ENCODE measurements at places on chromosomes 2 and 18.

GRCh38 chr2:125855204-125855603 is 800.8 kb upstream of the GYPC start:
- no peak for DNase-seq

DNA sequence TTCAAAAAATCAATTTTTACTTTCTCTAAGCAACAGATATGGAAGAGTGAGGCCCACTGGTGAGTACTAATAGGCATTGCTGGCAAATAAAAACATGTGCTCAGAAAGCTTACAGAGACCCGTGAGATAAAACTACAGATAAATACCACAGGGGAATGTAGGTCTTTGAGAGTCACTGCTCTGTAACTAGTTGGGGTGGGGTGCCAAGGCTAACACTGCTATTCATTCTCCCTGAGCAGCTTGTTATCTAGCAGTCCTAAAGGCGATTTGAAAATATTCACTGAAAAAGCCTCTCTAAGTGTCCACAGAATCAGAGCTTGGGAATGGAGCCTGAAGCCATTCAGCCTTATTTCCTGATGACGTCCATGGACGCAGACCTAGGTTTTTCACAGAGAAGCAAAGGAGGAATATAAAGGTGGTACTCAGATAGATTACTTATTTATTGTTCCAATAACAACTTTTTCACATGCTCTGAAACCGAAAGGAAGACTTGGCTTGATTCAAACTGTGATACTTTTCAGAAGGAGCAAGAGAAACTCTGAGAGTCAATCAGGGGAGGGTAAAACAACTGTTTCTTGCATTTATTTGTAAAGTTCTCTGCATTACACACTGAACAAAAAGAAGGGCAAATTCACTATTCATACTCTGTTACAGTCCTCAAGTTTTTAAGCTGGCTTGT is 188.4 kb downstream of the PPP1R1C start:
- DNase-seq: no peak

GRCh38 chr2:191020742-191021381 is 6.9 kb upstream of the STAT1 start:
- DNase-seq: no peak

- DNase-seq: no peak
Observed at GRCh38 chr2:40513201-40513600, 61.3 kb upstream of the SLC8A1 start.

GRCh38 chr2:10810202-10811161 is 2.1 kb downstream of the PDIA6 start:
- no peak for DNase-seq

DNA sequence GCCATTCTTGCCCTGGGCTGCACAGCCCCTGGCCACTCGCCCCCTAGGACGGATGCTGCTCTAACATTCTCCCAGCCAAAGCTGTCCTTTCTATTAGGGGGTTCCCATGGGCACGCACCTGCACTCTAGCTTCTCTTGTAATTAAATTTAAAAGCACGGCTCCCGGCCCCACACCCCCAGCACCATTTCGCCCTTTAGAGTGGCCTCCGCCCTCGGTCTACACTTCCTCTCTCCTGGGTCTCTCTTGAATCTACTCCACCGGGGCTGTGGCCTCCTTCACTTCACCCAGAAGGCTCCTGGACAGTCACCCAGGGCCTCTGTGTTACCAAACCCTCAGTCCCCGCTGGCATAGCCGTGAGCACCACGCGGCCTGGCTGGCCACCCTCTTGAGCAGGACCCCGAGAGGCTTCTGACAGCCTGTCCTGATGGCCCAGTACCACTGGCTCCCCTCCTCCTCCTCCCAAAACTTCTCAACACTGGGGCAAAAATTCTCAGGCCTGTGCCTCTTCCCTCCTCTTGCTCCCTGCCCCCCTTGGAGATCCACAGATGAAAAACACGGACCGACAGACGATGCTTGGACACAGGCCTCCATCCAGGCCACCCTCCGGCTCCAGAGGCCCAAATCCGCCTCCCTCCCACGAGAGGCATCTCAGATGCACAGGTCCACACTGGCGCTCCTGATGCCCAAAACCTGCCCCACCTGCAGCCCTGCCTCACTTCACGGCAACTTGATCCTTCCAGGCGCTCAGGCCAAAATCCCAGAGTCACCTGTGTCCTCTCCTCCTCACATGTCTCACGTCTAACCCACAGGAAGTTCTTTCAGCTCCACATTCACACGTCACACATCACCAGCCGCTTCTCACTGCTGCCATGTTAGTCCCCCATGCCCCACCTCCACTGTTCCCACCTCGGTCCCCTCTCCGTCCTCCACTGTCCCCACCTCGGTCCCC is 6.9 kb upstream of the RAB17 start:
- no peak for DNase-seq

- DNase-seq: no peak
Observed at GRCh38 chr2:25743132-25743830, 69.9 kb upstream of the DTNB start.

DNA sequence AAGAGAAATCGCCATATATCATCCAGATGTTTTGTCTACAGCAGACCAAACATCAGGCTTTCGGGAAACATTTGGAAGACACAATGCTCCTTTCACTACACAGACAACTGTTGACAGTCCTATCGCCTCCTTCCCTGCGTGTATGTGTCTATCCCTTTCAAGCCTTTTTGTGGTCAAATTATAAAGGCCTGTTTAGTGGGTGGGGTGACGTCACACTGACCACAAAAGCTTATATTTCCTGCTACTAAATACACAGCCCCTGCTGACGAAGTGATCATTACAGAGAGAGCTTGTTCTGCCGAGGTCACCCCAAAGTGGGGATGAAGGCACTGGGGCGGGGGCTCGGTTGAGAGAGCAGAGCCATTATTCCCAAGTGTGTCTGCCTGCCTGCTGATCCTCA is 302.7 kb upstream of the TNP1 start:
- DNase-seq: no peak

- DNase-seq: no peak
Observed at GRCh38 chr18:9751371-9752031, 43.4 kb downstream of the RAB31 start.

GRCh38 chr18:24369426-24369825 is 28.2 kb downstream of the OSBPL1A start:
- no peak for DNase-seq

DNA sequence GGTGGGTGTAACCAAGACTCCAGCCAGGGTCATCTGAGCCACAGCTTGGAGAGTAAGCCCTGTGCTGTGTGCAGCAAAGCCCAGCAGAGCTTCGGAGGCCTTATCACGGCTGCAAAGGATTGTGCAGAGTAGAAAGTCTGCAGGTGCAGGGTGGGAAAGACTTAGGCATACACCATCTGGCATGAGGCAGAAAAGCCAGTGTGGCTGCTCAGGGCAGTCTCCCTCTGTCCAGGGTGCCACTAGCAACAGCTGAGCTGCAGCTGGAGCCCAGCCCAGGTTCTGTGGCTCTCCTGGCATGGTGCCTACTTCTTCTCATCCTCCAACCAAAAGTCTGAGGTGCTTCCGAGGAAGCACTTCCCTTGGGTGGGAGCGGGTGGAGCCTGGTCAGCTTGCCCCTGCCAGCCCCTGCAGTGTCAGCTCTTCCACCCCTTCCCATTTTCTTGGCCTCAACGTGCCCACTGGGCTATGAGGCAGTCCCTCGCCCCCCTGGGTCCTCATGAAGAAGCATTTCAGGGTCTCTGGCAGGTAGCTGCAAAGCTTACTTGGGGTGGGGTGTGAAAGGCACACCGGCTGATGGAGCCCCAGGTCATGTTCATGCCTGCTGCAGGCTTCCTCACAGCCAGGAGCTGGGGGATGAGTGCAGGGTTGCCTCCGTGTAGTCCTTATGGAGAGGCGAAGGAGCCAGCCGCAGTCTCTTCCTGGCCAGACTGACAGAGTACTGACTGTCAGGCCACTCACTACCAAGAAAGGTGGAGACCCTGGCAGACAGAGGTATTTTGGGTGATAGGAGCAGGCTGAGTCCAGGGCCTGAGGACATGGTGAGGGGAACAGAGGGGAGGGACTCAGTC is 4.8 kb downstream of the AMER3 start:
- DNase-seq: no peak

DNA sequence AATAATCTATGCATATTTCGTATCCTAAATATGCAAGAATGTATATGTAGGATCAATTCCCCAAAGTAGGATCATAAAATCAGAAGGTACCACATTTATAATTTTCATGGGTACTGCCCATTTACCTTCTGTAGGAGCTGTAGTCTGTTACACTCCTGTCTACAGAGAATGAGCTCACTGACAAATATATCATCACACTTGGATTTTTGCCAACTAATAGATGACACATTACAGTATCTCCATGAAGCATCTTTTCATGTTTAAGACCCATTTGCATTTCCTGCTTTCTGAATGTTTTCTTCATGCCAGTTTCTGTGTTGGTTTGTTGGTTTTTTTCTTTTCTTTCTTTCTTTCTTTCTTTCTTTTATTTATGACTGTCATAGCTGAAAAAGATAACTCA is 70.9 kb upstream of the EML6 start:
- DNase-seq: no peak

DNA sequence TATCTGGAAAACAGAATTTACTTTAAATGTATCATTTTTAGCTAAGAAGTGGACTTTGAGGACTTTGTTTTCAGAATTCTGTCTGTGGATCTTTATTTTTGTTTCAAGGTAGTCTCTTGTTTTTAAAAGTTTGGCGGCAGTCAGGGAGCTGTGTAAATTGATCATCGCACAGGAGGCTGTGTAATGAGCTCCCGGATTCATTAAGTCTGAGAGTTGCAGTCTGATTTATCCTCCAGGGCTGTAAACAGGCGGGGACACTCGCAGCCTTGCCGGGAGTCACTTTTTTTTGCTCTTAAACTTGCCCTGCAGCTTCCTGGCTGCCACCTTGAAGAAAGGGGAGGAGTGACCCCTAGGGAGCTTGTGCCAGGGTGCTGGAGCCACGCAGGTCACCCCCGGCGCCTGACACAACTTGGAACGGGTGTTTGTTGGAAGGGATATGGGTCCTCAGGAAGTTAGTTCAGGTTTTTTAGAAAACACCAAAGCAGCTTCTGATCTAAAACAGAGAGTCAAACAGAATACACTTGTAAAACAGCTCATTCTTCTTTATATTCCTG is 76.2 kb downstream of the DCDC2C start:
- no peak for DNase-seq

- DNase-seq: no peak
Observed at GRCh38 chr2:224417361-224417729, 15.4 kb upstream of the FAM124B start.

DNA sequence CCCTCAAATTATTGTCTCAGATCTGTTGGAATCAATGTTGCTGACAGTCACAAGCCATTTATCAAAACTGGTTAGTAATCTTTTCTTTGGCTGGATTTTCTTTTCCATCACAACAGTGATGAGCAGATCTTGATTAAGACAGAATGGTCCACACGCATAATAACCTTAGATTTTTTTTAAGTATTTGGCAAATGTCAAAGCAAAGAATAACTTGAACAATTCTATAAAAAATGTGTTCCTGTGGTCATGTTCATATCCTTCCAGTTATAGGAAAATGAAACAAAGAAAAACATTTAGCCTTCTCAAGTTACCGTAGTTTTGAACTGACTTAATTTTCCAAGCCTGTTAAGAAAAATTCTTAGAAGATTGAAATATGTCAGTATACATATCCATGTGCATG is 659.9 kb upstream of the ID2 start:
- no peak for DNase-seq

GRCh38 chr2:47251404-47251675 is 96.2 kb upstream of the STPG4 start:
- DNase-seq: no peak

GRCh38 chr2:72828840-72829507 is 3.1 kb upstream of the EXOC6B start:
- no peak for DNase-seq

GRCh38 chr18:7202169-7202568 is 28.7 kb upstream of the LRRC30 start:
- no peak for DNase-seq

DNA sequence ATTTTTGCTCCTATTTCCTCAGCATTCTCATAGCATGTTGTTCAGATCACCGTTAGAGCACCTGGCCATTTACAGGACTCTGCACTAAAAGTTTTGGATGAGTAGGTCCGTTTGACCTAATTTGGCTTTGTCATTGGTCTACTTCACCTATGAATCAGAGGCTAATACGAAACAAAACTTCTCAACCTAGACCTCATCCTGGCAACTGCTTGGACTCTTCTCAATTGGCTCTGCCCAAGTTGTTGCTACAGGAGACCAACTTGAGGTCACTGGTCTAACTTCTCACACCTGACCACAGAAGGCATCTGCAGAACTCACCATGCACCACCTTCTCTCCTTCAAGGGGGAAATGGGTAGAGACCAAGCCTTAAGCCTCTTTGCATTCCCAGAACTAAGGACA is 663.7 kb downstream of the PLCL1 start:
- DNase-seq: no peak

GRCh38 chr18:79847606-79848293 is 50.0 kb downstream of the KCNG2 start:
- no peak for DNase-seq

- no peak for DNase-seq
Observed at GRCh38 chr2:223897669-223898330, 47.3 kb downstream of the WDFY1 start.

GRCh38 chr2:217749008-217749407 is 253.8 kb downstream of the TNS1 start:
- DNase-seq: no peak

DNA sequence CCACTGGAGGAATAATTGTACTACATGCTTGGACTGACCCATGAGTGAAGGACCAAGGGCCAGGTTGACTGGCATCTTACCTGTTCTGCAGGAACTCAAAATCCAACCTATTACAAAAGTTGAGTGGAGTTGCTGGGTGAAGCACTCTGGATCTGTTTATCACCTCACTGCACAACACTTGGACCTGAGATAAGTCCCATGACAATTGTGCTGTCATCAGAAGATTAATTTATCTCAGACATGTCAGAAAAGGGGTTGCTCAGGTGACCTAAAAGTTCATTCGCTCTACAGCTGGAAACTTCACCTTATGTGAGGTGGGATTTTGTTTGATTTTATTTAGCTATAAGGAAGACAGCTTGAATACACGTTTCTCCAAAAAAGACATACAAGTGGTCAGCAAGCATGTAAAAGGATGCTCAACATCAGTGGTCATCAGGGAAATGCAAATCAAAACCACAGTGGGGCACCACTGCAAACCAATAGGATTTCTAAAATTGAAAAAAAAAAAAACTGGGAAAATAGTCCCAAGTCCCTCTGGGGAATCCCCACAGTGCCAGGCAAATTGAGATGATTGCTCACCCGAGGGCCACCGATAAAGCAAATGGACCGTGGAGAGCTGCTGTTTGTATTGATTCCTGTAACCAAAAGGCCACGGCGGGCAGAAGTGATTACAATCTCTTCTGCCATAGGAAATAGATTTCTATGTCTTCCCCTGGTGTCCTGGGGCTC is 65.8 kb upstream of the SLC35F5 start:
- no peak for DNase-seq

GRCh38 chr2:224159345-224159928 is 120.4 kb upstream of the SERPINE2 start:
- no peak for DNase-seq

DNA sequence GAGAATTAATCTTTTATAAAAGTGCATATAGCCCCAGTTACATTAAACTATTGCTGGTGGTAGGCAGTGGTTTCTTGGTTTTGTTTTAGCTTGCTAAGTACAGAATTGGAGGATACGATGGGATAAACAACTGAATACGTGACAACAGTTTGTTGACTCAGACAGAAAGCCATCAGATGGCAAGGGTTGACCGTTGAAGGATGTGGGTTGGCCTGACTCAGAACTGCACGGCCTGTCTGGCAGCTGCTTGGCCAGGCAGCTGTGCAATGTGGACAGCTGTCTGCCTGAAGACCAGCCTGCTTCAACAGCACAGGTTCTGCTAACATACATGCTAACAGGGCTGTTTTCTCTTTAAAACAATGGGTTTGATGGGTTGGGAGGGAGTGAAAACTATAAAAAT is 46.6 kb downstream of the PRKRA start:
- no peak for DNase-seq
